GM18507 (cell line): ENCODE measurements at places on chromosomes 11 and 22.

GRCh38 chr11:7538031-7538430 is 24.2 kb downstream of the PPFIBP2 start:
- DNase-seq, result no peak

DNA sequence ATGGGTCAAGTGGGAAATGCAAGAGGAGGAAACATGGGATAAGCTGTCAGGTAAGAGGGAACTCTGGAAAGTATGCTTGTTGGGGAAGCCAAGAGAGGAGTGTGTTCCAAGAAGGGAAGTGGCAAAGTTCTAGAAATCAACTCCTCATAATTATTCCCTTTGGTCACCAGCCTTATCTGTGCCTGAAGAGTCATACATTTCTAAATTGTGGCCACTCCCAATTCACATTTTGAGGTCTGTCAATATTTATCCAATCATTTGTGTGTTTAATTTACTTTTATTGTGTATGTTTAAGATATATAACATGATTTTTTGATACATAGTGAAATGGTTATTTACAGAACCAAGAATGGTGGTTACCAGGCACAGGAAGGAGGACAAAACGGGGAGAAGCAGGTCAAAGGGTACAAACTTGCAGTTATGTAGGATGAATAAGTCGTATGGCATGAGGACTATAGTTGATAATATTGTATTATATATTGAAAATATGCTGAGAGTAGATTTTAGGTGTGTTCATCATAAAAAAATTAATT is 131.7 kb downstream of the GRIA4 start:
- DNase-seq, result no peak

DNA sequence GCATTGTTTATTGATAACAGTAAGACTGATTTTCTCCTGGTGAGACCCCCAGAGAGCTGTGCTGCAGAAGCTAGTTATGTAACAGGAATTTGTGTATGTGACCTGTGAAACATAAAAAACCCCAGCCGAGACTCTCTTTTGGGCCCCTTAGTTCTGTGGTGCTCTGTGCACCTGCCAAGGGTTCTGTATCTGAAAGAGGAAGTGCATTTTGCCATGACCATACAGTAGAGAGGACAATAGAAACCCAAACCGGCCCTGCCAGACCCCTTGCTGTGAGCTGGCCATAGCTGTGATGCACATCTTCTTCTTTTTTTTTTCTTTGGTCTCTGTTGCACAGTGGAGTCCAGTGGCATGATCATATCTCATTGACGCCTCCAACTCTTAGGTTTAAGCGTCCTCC is 31.4 kb upstream of the APOL5 start:
- no peak for DNase-seq

GRCh38 chr11:3867209-3868091 is 12.0 kb downstream of the STIM1 start:
- no peak for DNase-seq

DNA sequence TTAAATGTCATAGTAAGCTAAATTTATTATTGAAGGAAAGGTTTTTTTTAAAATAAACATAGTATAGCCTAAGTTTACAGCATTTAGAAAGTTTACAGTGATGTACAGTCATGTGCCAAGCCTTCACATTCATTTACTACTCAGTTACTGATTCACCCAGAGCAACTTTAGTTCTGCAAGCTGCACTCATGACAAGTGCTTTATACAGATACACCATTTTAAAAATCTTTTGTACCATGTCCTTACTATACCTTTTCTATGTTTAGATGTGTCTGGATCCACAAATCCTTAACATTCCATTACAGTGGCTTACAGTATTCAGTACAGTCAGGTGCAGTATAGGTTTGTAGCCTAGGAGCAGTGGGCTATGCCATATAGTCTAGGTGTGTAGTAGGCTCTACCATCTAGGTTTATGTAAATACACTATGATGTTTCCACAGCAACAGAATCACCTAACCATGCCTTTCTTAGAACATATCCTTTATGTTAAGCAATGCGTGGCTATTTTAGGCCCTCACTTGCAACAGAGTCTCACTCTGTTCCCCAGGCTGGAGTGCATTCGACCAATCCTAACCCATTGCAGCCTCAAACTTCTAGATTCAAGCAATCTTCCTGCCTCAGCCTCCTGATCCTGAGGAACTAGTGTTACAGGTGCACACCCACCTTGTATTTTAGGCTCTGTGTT is 79.5 kb upstream of the SLC25A18 start:
- no peak for DNase-seq

GRCh38 chr22:35274154-35274871 is 17.0 kb downstream of the HMGXB4 start:
- DNase-seq, result no peak

DNA sequence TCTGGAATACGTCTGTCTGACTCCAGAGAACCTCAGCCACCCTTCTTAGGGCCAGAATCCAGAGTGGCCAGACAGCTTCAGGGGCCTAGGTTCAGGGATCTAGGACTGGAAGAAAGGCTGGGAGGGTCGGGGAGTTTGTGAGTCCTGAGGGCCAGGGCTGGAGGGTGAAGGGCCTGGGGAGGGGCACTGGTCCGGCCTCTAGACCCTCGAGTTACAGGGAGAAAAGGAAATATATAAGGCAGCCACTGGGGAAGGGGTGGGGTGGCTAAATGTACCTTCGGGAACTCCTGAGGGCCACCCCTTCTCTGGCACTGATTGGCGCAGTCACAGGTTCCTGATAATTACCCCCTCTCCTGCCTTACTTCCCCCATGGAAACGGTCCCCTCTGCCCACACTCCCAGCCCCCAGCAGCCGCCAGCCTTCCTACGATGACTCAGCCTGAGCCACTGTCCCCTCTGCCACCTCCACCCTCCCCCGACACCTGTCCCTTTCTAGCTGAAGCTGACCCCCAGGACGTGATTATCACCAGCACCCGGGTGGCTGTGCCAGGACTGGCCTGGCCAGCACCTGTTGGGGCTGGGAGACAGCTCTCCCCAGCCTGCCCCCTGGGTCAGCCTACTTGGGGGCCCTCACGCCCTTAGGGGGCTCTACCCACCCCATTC is 26.4 kb downstream of the MB start:
- no peak for DNase-seq

DNA sequence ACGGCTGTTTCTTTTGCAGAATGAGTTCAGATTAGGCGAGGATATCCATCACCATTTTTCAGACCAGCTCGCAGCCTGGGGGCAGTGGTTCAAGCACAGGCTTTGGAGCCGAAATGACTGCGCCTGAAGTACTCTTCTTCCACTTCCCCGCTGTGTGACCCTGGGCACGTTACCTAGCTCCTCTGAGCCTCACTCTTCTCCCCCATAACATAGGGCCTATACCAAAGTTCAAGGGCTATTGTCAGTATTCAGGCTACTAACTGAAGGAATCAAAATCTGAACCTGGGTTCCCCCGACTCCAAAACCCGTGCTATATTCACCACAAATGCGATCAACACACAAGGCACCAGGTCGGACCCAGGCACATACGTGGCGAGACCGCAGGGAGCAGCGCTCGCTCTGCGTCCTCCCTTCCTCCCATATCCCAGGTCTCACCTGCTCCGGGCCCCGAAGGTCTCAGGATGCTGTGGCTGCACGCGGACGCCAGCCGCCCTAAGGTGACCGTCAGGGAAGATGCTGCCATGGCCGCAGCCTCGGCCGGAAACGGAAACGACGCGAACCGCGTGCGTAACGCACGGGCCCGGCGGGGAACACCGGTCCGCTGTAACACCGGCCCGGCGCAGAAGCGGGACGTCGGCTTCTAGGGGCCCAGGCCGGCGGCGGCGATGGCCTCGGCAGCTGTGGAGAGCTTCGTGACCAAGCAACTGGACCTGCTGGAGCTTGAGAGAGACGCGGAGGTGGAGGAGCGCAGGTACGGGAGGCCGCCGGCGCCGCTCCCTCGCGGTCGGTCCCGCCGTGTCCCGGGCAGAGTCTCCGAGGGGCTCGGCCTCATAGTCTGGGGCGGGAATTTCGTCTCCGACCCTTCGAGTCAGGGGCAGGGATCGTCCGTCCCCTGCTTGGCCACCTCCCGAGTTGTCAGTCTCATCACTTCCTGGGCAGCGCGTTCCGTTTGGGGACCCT is at the start of the genes IGHMBP2 and MRPL21:
IGHMBP2 (plus strand) TSS at position 604 of the 960 bp plus-strand sequence; CDS start at position 666, 62 bp downstream.
MRPL21 (minus strand) TSS at position 545 of the 960 bp plus-strand sequence; CDS start at position 523, 22 bp downstream.
- DNase-seq, result peak; percentile 89

- no peak for DNase-seq
Measured at GRCh38 chr11:66360406-66361073, 11.0 kb downstream of the SLC29A2 start.

DNA sequence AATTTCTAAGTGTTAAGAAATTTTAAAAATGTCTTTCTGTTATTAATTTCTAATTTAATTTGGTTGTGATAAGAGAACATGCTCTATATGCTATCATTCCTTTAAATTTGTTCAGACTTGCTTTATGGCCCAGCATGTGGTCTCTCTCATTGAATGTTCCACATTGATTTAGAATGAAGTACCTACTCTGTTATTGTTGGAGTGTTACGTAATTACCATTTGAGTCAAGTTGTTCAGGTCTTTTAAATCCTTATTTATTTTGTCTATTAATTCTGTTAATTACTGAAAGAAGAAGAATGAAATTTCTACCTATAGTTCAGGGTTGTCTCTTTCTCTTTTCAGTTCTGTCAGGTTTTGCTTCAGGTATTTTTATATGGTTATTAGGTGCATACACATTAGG is 57.0 kb downstream of the PRMT3 start:
- no peak for DNase-seq

GRCh38 chr22:43174941-43175531 is 11.9 kb downstream of the TTLL12 start:
- DNase-seq, result no peak

DNA sequence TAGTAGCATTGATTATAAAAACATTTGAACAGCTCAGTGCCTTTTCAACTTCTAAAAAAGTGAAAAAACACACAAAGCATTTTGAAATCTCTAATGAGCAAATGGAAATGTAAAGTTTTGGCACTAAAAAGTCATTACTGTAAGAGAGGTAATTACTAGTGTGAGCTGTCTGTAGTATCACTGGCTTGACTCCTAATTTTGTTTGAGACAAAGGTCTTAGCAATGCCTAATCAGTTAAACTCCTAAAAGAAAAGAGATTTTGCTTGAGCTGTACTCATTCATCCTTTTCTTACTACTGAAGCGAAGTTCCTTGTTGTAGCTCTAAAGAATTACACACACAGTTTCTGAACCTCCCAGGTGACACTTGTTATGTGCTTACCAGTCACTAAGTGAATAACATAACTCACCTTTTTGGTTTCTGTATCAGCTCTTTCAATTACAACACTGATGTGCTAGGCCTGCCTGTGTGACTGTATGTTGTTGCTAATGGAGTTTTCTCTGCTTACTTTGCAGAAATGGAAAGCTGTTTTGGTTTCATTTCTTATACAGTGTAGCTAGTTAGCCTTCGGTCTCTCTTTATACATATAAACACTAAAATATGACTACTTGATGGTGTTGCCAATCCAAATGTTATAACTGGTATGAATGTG is 924.4 kb upstream of the TENM4 start:
- DNase-seq, result no peak

GRCh38 chr22:36590441-36591056 is 61.6 kb upstream of the EIF3D start:
- DNase-seq, result no peak

GRCh38 chr22:46508491-46508999 is 28.9 kb downstream of the CELSR1 start:
- DNase-seq, result no peak

DNA sequence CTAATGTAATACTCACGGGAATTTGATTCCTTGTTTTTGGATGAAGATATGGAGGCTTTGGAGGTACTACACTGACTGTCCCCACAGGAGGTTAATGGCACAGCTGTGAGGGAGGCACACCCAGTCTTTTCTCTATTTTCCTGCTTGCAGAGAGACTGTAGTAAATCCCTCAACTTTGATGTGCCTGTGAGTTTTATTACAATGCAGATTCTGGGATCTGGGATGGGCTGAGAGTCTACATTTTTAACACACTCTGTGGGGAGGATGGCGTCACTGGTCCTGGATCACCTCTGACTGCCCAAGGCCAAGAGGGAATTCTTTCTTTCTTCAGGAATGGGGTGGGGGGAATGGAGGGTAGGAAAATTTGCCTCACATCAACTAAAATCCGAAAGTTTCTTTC is 80.2 kb upstream of the NTM start:
- DNase-seq, result no peak

- no peak for DNase-seq
Measured at GRCh38 chr11:116262370-116262769, 510.4 kb downstream of the BUD13 start.

- no peak for DNase-seq
Measured at GRCh38 chr11:68538025-68538424, 77.5 kb downstream of the PPP6R3 start.

DNA sequence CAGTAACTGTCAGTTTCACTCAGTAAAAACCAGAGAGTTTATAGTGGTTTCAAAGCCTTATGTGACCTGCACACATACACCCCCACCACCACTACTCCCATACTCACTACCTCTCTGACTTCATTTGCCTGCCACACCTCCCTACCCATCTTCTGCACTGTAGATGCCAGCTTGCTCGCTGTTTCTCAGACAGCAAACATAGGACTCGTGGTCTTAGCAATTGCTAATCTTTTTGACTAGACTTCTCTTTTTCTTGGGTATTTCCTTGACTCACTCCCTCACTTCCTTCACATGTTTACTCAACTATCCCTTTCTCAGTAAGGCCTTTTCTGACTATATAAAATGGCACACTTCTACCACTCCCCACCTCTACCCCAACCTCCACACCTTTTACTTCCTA is 27.8 kb downstream of the CEP295 start:
- no peak for DNase-seq

DNA sequence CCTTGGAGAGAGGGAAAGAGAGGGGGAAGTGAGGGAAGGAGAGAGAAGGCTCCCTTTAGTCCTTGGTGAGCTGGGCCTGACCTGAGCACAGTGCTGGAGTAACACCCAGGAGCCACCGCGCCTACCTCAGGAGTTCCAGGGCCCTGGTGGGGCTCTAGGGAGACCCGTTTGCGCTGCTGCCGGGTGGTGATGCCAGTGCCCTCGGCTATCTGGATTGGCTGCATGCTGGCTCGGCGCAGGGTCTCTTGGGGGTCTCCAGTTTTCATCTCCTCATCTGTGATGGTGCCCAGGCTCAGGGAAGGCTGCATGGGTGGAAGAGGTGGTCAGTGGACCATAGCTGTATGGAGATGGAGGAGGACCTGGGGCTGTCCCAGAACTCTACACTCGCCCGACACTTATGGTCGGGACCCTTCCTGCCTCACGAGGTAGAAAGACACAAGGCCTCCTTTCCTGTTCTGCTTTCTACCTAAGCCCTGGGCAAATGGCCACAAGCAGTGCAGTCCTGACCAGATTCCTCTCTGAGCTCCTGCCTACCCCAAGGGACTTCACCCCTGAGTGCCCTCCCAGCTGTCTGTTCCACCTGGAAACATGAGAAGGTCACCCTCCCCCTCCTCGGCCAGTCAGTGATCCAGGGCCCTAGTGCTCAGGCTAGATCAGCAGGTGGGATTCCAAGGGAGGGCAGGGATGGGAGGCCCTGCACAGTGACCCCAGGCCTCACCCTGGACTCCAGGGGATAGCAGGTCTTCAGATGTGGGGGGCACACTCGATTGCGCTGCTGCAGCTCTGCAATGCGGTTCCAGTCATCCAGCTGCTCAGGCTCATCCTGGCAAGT is 6.0 kb downstream of the IL18BP start:
- DNase-seq, result no peak

GRCh38 chr11:37755521-37755920 is 1157.5 kb upstream of the RAG2 start:
- no peak for DNase-seq
